ENCODE measurements at places on chromosomes 6 and 20.
A peak's percentile ranks its signal among the peaks of the same experiment; 100 is the strongest.

DNA sequence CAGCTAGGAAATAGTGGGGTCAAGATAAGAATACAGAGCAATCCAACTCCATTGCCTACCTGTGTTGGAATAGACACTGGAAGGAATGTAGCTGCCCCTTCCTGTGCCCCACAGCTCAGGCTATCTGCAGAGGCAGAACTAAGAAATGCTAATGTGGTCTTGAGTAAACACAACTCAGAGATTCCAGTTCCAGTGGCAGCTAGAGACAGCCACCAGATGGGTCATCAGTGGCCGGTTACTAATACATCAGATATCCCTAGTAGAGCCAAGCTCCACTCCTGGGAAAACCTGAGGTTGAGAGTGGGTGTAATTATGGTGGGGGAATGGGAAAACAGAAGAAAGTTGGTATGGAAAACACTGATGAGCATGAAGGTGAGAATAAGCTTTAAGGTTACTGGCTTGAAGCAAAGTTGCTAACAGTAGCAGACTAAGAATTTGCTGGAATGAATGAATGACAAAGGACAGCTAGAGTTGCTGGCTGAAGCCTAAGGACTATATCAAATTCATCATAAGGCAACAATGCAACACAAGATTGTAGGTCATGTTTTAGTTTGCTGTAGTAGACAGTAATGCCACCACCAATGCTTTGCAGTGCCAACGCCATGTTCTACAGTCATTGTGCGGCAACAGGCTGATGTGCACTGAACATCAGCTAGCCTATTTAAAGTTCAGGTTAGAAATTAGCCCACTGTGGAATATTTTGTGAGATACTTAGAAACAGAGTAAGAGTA, 28.3 kb upstream of the FAM83C start:
- DNase-seq, result no peak

GRCh38 chr6:89637960-89638319, 607 bp downstream of the LYRM2 start:
- no peak for DNase-seq

- DNase-seq, result no peak
These were observed 45.9 kb downstream of the CD164 start for GRCh38 chr6:109336221-109336961.

DNA sequence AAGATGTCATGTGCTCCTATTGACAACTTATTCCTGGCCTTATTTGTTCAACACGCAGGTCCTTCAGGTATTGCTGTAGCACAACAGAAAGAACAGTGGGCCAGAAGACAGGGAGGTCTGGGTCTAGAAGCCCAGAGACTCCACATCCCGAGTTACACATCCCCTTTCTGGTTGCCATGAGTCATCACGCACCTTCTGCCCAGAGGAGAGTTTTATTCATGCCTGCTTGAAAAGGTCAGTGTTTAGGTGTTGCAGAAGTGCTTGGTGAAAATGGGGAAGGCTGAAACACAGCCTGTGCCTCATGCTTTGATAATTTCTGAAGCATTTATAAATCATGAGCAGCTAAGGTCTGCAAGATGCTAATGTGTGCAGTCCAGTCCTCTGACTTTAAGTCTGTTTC, 256.4 kb downstream of the GMPR start:
- DNase-seq, result no peak

GRCh38 chr20:46060301-46060881, 29.4 kb downstream of the NCOA5 start:
- DNase-seq, result no peak

- DNase-seq, result no peak
These were observed 86.7 kb upstream of the STMND1 start for GRCh38 chr6:17015144-17015543.

DNA sequence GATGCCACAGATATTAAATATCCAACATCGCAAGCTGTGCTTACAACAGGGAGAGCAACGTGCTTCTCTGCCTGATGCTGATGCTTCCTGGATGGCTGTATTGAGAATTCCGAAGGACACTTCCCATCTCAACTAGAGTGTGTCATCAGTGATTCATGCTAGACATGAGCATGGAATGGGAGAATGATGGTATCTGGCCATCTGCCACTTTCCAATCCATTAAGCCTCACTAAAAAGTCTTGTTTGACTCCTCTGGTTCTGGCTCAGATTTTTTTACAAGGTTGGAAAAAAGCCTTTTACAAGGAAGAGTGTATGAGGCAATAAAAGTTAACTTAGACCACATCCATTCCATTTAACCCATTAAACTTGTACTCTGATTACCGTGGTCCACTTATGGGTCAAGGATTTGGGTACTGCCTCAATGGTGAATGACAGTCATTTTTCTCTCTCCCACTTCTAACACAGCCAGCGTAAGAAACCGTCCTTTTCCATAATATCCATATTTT, 265.3 kb downstream of the UST start:
- no peak for DNase-seq

DNA sequence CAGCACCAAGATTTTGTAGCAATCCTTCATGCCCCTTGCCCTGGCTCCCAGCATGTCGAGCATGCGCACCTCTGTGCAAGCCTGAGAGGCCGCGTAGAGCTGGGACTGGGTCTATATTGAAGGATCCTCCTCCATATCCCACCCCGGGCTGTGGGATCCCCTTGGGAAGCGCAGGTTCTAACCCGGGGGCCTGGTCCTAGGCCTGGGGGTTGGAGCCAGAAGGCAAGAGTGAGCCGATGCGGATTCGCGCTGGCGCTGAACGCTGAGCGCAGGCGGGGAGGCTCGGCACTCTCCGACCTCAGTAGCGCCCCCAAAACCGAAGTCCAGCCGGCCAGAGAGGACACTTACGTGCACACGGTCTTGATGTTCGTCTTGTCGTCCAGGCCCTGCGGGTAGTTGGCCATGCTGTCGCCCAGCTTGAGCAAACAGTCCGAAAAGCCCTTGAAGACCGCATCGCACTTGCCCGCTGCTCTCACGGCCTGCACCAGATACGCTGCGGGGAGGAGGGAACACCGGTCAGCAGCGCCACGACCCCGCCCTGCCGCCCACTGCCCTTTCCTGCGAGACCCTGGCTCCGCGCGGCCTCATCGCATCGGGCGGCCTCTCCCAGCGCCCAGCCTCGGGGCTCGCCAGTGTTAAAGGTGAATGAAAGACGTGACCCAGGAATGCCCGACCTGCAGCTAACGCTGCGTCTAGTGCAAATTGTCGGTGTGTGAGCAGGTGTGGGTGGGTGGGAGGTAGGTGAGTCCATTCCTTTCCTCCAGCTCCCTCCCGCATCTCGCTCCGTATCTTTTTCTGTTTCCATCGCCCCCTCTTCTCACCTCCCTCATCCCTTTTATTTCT, 4.5 kb downstream of the NRN1 start:
- DNase-seq, result no peak

GRCh38 chr6:89371849-89372505, 19.5 kb upstream of the UBE2J1 start:
- peak; percentile 51 for DNase-seq

DNA sequence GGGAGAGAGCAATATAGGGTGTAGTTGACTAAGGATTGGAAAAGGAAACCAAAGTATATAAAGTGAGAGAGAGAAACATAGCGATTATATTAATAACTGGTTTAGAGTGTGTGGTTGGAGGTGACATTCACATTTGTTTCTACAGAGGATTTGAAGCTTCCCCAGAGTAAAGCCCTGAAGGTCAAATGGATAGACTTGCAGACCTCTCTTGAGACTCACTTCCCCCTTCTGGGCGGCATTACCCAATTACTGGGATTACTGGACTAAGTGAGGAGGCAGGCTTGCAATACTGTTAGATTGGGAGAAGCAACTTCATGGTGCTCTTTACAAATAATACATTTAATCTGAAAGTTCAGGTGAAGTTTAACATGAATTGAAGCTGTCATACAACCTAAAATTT, 10.7 kb downstream of the FIG4 start:
- DNase-seq, result no peak

DNA sequence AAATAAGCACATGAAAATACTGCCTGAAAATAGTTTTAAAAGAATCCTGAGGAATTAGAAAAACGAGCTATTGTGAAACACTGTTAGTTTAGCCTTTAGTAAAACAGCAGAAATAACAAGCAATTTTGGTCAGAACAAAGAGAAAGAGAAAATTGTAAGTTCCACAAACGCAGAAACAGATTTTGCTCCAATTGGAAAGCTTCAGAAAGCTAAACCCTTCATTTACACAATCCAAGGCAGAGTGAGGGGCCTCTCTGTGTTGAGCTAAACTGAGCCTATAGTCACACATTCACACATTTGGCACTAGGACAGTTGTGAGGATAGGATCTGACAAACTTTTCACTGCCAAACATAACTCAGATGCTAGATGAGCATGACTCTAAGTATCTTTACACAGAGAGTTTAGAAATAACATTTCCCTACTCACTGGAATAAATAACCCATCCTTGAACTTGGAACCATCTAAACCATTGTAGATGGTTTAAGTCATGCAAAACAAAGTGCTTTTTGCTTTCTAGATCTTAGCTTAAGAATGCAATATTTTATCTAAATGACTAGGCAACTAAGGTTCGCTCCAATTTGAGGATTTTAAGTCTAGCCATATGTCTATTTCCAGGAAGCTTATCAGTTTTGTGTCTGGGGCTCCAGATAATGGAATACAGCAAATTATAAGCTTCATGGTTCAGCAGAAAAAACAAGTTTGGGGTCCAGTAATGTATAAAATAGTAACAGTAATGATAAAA, 122.6 kb downstream of the SGK1 start:
- DNase-seq, result no peak

GRCh38 chr6:159038914-159039884, 5.6 kb downstream of the TAGAP start:
- no peak for DNase-seq

- DNase-seq, result no peak
These were observed 40.1 kb downstream of the VTA1 start for GRCh38 chr6:142187209-142187608.

DNA sequence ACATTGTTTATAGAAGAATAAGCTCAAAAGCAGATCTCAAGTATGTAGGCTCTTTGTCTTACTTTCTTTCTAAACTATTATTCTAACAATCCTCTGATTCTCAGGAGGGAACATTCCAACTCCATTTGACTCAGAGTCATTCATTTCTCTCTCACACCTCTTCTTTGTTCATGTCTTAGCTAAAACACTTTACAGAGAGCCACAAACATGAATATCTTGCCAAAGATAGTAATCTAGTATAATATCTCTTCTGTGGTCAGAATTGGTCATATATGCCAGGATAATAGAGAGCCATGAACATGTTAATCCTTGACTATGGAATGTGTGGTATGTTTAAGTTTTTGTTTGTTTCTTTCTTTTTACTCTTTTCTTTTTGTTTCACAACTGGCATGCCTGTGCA, 456.0 kb upstream of the PTCHD4 start:
- DNase-seq, result no peak

GRCh38 chr6:40946738-40947301, 92.2 kb downstream of the UNC5CL start:
- DNase-seq, result no peak

DNA sequence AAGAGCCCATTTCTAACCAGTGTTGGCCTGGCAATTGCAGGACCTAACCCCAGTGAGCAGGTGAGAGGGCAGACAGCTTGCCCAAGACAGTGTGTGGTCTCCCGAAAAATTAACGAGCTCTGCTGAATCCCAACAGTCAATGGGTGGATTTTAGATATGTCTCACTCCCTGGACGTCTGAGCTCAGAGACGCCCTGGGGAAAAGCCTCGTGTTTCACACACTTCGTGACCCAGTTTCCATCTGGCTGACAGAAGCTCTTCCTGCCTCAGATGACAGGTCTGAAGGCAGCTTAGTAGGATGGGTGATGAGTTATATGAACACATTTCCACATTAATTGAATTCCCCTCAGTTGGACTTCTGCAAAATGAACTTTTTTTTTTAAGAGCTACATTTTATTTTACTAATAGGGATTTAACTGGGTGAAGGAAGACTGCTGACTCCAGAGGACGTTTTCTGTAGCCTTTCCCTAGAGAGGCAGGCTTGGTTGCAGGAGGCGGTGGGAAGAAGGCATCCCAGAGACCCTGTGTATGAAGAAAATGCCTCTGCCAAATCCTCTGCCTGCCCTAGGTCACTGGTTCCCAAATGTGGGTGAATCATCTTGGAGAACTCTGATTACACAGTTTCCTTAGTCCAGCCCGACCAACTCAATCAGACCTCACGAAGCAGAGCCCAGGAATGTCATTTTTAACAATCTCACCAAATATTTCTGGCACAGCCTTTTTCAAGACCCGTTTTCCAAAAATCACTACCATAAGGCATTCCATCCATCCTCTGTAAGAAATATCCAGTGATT, 71.7 kb upstream of the LY86 start:
- no peak for DNase-seq

- no peak for DNase-seq
These were observed 5.5 kb upstream of the PROCR start for GRCh38 chr20:35166242-35166830.

DNA sequence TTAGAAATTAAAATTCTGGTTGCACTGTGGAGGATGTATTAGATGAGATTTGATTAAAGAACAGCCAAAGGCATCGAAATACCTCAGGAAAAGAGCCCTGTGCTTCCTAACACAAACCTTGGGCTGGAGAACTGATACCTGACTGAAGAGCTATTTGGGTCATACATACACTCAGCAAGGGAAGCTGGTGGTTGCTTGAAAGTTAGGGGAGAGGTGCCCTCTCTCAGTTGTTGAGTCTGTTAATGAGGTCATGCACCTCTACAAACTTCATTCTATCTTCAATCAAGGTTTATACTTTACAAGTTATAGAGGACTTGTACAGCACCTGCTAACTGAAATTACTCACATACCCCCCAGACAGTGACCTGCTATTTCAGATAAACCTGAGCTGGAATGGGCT, 25.5 kb downstream of the FAM184A start:
- DNase-seq, result no peak

- no peak for DNase-seq
These were observed 726 bp upstream of the ARFGEF3 start for GRCh38 chr6:138161088-138161337.

DNA sequence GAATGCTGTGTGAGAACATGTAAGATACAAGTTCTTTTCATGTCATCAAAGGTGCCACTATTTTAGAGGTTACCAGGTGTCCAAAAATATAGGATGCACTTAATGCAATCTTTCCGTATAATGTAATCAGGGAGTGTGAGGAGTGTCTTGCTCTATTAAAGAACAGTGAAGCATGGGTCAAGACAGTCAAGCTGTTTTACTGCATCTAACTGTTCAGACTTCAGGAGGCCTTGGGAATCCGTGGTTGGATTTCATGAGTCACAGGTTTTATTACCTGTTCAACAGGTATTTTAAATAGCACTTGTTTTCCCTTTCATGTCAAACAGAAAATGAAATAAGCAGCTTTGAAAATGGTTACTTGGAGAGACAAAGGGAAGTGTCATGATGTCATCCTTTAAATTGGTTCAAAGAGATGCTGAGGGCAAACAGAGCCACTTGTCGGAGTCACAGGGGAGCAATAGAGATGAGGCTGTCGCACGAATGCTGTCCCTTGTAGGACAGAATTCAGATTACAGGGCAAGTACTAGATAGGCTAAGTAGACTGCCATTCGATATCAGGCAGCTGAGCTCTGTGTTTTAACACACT, 621.5 kb downstream of the QKI start:
- DNase-seq, result no peak

GRCh38 chr20:63032861-63033793, 26.4 kb upstream of the BHLHE23 start:
- DNase-seq, result no peak
